Activated naive CD4-positive, alpha-beta T cell treated with anti-CD3 and anti-CD28 coated beads, Interleukin-2, amount 50 U/mL, for 16 hours (primary cell): ENCODE measurements at places on chromosomes 5 and 9.

DNA sequence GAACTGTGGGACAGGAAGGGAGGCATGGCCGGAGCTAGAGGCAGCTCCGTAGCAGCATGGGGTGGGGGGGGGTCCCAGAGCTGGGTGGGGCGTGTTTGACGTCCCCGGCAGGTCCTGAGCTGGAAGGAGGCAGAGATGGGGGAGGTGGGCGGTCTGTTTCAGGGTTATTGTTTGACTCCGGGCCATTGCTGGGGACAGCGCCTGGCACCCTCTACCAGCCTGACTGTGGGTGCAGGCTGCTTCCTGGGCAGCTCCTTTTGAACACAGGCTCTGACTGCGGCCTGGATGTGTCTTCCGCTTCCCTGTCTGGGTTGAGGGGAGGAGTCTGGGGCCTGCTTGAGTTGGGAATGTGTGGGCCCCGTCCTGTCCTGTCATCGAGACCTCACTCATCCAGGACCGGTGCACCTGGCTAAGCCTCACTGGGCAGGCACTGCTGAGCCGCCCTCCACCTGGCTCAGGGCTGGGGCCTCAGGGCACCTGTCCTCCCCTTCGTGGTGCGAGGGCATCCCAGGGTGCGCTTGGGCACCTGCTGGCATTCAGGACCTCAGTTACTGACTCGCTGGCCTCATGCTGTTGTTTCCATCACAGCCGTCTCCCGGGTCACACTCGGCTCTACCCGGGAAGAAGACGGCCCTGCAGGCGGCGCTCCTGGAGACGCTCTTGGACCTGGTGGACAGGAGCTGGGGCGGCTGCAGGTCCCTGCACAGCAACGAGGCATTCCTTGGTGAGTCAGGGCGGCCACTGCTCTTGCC lies 26.5 kb downstream of the CEP72 start:
- no peak for DNase-seq

DNA sequence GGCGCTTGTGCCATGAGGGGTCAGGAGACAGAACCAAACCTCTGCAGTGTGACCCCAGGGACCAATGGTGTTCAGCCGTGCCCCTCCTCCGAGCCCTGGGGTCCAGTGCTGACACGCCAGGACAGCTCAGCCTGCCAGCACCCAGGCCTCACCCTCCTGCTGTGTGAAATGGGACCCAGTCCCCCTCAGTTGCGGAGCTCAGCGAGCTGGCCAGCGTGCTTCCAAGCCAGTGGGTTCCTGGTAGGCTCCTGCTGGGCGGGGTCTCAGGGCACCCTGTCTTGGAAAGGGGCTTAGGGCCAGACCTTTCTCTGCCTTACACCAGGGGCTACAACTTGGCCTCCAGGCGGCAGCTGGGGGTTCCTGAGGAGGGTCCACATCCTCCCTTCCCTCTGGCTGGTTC lies 4.4 kb downstream of the RNF44 start:
- DNase-seq = no peak

DNA sequence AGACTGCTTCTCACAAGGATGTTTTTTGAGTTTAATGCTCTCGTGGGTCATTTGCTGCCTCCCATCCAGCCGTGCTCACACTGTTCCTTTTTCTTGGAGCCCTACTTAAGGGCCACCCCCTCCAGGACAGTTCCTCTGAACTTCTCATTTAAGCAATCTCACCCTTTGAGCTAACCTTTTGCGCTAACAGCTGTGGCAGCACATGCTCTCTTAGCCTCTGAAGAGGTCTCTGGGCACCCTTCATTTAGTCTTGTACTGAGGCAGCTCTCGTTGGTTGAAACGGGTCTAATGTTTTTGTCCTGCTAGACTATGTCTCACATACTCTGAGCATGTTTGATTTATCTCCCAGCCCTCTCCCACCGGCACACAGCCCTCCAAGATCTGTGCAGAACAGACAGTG lies 11.8 kb downstream of the ALDH1B1 start:
- DNase-seq = no peak

GRCh38 chr5:171614971-171615653 lies 170.5 kb upstream of the SMIM23 start:
- no peak for DNase-seq

DNA sequence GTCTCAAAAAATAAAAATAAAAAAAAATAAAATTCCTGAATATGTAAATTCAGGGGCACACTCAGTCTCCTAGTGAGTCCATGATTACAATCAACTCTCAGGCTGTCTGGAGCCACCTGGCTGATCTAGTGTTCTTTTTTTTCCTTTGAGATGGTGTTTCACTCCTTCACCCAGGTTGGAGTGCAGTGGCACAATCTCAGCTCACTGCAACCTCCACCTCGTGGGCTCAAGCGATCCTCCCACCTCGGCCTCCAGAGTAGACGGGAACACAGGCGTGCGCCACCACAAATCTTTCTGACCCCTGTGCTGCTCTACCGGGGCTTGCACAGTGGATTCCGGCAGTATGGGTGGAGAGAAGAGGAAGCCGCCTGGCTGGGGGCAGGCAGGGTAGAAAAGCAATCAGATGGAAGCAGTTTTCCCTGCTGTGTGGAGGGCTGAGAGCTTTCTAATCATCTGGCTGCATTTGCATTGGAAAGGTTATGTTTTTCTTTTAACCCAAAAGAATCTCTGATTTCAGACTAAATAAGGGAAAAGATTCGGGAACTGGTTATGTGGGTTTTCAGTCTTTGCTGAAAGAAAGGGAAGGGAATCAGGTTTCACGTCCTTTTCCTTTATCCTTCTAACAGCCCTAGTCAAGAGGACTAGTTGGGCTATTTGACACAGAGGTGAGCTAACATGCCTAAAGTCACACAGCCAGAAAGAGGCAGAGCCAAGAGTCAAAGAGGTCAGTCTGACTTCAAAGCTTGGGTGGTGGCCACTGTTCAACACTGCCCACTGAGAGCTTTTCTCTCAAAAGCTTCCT lies 26.3 kb upstream of the CORO2A start:
- no peak for DNase-seq

DNA sequence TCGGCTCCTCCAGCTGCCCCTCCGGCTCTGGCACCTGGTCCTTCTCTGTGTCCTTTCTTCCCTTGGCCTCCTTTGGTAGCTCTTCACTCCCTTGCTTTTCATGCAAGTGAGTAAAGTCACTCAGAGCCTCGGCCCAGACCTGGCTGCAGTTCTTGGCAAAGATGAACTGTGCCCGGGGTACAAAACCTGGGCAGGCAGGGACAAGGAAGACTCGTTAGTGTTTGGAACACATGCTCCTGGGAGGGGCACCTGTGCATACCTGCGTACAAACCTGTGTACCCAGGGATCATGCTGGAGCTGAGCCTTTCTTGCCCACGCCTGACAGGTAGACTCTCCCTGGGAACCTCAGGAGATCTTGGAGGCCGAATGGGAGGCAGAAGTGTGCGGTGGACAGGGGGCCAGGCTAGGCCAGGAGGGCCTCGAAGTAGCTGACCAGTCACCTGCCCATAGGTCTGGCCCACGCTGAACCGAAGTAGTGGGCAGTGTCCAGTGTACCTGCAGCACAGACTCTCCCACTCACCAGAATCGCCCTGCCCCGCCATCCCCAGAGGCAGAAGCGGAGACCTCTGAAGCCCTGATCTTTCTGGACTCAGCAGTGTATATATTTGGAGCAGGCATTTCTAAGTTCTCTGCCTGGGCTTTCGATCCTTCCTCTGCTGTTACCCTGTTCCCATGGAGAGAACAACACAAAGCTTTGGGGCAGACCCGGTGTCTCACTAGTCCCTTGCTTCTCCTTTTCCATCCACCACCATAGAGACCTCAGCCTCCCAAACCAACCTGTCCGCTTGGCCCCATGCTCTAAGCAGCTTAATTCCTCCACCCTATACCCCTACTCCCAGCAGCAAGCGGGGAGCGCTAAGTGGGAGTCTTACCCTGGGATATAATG lies 41.9 kb upstream of the TESK1 start:
- no peak for DNase-seq

DNA sequence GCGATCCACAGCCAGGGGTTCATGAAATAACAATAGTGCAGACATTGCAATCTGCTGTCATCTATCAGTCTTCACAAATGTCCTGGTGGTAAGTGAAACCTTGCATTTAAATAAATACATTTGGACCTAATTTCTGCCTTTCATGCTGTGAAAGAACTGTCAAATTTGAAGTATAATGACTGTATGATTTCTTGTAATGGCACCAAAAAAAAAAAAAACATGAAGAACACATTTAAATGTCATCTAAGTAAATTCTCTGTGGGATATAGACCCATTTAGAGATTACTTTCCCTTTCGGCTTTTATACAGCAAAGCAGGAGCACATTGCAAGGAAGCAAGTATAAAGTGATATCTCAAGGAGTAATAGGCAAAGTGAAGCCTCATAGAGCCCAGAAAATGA lies 431.5 kb upstream of the SGCD start:
- no peak for DNase-seq

DNA sequence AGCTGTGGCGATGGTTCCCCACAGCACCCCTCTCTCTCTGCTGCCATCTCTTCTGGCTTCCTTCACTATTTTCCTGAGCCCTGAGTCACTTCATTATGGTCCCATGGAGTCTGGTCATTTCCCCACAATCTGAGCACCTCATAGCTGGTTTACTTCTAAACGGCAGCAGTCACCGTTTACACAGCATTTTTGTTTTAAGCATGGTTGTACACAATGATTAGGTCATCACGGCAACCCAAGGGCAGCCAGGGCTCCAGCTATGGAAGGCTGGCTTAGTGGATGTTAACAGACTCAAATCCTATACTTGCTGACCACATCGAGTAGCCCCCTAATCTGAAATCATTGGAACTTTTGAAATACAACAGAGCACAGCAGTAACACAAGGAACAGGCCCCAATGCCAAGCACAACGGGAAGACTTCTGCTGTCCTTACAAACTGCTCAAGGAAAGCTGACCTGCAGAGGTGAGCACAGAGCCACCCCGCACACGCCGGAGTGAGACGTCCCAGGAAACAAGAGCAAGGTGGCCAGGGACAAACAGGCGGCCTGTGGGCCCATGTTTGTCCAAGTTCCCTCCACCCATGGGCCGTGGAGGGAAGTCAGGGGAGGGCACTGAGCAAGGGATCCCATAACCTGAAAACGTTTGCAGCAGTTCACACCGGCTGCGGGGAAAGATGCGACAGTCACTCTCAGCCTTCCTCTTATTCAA lies 22.9 kb downstream of the CAMSAP1 start:
- no peak for DNase-seq

DNA sequence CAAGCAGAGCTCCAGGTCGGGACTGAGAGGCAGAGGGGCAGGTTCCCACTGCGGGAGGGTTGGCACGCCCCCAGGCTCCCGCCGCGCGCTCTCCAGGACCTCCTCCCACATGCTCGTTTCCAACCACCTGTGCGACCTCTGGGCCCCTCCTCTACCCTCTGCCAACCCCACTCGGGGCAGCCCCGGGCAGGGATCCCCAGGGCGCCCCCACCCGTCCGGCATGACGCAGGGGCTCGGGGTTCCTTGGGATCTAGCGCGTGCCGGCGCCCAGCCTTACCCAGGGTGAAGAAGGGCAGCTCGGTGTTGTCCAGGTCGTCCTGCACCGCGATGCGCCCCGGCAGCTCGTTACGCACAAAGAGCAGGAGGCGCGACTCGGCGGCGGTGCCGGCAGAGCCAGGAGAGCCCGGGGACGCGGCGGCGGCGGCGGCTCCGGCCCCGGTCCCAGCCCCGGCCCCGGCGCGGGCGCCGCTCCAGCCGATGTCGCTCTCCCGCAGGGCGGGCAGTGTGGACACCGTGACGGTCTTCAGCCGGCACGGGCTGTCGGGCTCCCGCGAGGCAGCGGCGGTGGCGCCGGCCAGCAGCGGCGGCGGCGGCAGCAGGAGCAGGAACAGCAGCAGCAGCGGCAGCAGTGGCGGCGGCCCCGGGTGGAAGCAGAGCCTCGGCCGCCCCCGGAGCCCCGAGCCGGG lies 494 bp downstream of the ASTN2 start:
- DNase-seq = no peak

GRCh38 chr9:117796681-117797080 lies 92.5 kb downstream of the TLR4 start:
- no peak for DNase-seq

GRCh38 chr5:43555895-43556606 lies 826 bp downstream of the PAIP1 start:
- DNase-seq = peak; percentile 54
